CD4-positive, alpha-beta T cell (primary cell): ENCODE measurements at places on chromosomes 5 and 9.

GRCh38 chr5:147458581-147458980 lies 51.3 kb downstream of the DPYSL3 start:
- DNase-seq: no peak
- H3K4me3 ChIP-seq: no peak overlapping the region
- no peak overlapping the region for H3K27ac ChIP-seq
- H3K27me3 ChIP-seq: peaks cover 5% of the 10 kb centered on the region
- no peaks in the 10 kb centered on the region for H3K36me3 ChIP-seq

GRCh38 chr9:123947326-123947725 lies 17.4 kb upstream of the DENND1A start:
- no peaks in the 10 kb centered on the region for H3K27me3 ChIP-seq
- DNase-seq: no peak
- no peaks in the 10 kb centered on the region for H3K36me3 ChIP-seq

DNA sequence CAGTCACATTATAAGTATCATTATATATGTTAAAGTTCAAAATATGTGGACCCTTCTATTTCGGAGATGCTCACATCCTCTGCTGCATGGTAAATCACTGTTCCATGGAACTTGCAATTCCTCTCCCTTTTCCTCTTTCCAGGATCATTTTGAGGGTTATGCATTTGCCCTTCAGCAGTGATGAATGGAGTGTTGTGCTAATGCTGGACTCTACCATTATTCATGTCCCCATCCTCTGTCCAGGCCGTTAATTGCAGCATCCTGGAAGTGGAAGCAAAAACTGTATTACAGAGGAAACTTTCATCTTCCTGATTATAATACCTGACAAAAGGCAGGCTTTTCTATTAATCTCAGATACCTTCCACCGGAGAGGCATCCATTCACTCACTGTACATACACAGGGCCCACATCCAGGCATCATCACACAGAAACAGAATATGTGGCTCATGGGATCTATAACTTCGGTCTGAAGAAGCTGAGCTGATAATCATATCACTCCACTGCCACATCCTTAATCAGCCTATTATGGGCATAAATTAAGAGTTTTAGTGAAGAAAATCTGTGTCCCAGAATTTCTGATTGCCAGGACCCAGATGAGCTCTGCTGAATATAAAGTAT lies 65.0 kb upstream of the ACO1 start:
- no peaks in the 10 kb centered on the region for H3K36me3 ChIP-seq
- H3K4me1 ChIP-seq: no peaks in the 10 kb centered on the region
- H3K27ac ChIP-seq: no peak overlapping the region

GRCh38 chr5:156326718-156327259 lies at the start of gene SGCD:
Gene SGCD, plus strand, starts transcription at chr5:156327164.
- no peaks in the 10 kb centered on the region for H3K36me3 ChIP-seq
- H3K4me1 ChIP-seq: no peaks in the 10 kb centered on the region
- no peak for DNase-seq

- no peaks in the 10 kb centered on the region for H3K27me3 ChIP-seq
- no peak overlapping the region for H3K27ac ChIP-seq
- no peak for DNase-seq
- no peaks in the 10 kb centered on the region for H3K36me3 ChIP-seq
Observed at GRCh38 chr9:81791076-81791475, 101.7 kb upstream of the TLE1 start.

- H3K4me3 ChIP-seq: no peak overlapping the region
- H3K27ac ChIP-seq: no peak overlapping the region
- H3K27me3 ChIP-seq: no peaks in the 10 kb centered on the region
- no peak for DNase-seq
- no peaks in the 10 kb centered on the region for H3K36me3 ChIP-seq
Observed at GRCh38 chr9:87478226-87478992, 19.3 kb upstream of the DAPK1 start.

DNA sequence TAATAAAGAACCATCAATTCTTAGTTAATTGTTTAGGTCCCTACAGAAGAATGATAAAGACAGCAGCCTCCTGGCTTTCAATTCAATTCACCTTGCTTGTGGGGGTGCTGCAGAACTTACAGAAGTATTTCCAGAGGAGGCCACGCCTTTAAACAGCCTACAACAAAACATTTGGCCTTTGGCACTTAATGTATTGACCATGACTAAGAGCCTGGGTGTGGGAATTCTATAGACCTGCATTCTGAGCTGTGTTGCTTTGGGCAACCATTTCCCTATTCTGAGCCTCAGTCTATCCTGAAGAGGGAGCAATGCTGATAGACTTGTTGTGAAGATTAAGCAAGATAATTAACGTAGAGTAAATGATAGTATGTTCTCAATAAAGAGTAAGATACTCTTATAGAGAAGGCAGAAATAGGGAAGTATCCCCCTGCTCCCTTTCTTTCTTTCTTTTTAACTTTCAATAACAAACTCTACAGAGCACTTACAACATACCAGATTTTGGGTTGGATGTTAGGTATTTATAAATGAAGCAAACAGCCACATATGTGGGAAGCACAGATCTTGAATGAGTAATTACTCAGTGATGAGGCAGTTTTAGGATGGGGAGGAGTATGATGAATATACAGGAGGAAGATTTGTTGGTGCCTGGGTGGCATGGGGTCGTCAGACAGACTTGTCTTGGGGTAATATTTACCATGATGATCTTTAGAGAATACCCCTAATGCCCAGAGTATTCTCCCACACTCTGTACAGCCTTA lies 28.4 kb downstream of the PAPPA start:
- H3K27me3 ChIP-seq: no peaks in the 10 kb centered on the region
- H3K27ac ChIP-seq: no peak overlapping the region
- no peaks in the 10 kb centered on the region for H3K36me3 ChIP-seq
- no peaks in the 10 kb centered on the region for H3K4me1 ChIP-seq
- no peak overlapping the region for H3K4me3 ChIP-seq

DNA sequence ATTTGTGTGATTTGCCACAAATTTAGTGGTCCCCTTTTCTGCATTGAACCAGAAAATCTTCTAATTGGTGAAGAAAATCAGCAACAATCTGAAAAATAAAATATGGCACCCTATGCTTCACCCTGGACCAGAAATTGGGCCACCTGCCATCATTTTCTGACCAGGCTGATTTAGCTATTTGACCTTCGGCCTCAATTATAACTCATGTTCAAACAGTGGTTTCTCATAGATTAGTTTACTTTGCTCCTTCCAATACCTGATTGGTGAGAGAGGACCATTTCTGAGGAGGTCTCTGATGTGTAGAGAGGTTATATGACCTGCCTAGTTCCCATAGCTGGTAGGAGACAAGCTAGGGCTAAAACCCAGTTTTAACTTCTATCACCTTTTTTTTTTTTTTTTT lies 59.0 kb downstream of the PTTG1 start:
- H3K27ac ChIP-seq: no peak overlapping the region
- no peak for DNase-seq
- H3K4me3 ChIP-seq: no peak overlapping the region
- H3K36me3 ChIP-seq: no peaks in the 10 kb centered on the region
- peaks cover 56% of the 10 kb centered on the region for H3K4me1 ChIP-seq
- H3K27me3 ChIP-seq: no peaks in the 10 kb centered on the region

- H3K36me3 ChIP-seq: no peaks in the 10 kb centered on the region
- H3K4me3 ChIP-seq: no peak overlapping the region
- no peak for DNase-seq
- no peak overlapping the region for H3K27ac ChIP-seq
- H3K27me3 ChIP-seq: peaks cover 4% of the 10 kb centered on the region
Observed at GRCh38 chr5:35038891-35039290, 8.9 kb downstream of the AGXT2 start.

- peaks cover 17% of the 10 kb centered on the region for H3K36me3 ChIP-seq
- DNase-seq: no peak
- no peak overlapping the region for H3K27ac ChIP-seq
- peaks cover 8% of the 10 kb centered on the region for H3K4me1 ChIP-seq
Observed at GRCh38 chr5:32299059-32299677, 13.6 kb downstream of the MTMR12 start.

- no peaks in the 10 kb centered on the region for H3K27me3 ChIP-seq
- no peak for DNase-seq
- no peak overlapping the region for H3K27ac ChIP-seq
- no peak overlapping the region for H3K4me3 ChIP-seq
- H3K36me3 ChIP-seq: peaks cover 53% of the 10 kb centered on the region
- peaks cover 7% of the 10 kb centered on the region for H3K4me1 ChIP-seq
Observed at GRCh38 chr5:141547488-141547887, 58.6 kb downstream of the PCDHGC5 start.

- H3K4me3 ChIP-seq: no peak overlapping the region
- H3K27ac ChIP-seq: no peak overlapping the region
- H3K27me3 ChIP-seq: peaks cover 28% of the 10 kb centered on the region
- no peaks in the 10 kb centered on the region for H3K36me3 ChIP-seq
Observed at GRCh38 chr9:87338088-87338989, 159.3 kb upstream of the DAPK1 start.

DNA sequence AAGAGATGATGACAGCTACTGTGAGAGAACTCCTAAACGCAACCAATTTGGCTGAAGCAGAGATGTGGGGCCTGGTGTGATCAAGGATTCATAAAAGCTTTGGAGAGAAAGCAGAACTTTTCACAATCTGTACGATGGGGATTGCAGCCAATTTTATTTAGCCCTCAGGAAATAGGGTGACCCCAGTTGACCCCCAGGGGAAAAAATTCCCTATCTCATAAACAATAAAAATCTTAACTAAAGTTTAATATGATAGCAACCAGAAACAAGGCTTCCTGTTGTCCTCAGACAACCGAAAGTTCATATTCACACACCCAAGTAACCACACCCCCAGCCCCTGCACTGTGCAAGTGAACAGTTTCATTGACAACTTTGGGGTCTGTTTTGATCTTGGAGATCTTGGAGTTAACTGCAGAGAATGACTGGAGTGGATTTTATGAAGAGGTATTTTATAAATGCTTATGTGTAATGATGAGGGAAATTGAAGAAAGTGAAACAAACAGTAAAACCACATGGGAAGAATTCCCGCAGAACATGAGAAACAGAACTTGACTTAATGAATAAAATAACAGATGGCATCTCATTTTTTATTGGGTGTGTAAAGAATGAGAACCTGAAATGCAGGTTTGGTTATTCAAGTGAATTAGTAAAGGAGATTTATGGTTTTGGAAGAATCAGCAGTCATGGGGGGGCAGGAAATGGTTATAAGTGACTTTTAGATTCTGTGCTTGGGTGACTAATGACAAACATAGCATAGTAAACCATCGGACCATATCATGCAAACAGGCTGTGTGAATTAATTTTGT lies 94.5 kb downstream of the PDE4D start:
- H3K4me3 ChIP-seq: no peak overlapping the region
- no peaks in the 10 kb centered on the region for H3K36me3 ChIP-seq
- H3K4me1 ChIP-seq: no peaks in the 10 kb centered on the region
- DNase-seq: peak; percentile 19
- H3K27me3 ChIP-seq: no peaks in the 10 kb centered on the region

DNA sequence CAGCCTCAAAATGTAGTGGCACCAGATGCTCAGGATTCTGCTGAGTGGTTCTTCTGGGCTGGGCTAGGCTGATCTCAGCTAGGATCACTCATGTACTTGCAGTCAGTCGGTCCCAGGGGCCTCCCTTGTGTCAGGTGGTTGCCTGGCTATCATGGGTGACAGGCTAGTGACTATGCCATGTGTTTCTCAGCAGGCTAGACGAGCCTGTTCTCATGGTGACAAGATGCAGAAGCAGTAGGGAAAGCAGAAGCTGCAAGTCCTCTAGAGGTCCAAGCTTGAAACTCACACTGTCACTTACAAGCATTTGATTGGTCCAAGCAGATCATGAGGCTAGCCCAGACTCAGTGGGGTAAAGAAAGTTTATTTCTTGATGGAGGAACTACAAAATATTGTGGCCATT lies 15.2 kb upstream of the KCNMB1 start:
- no peak overlapping the region for H3K27ac ChIP-seq
- no peaks in the 10 kb centered on the region for H3K27me3 ChIP-seq
- DNase-seq: no peak

GRCh38 chr9:131656356-131657036 lies 83.4 kb downstream of the RAPGEF1 start:
- H3K36me3 ChIP-seq: peaks cover 2% of the 10 kb centered on the region
- peak overlapping the region; percentile 76 for H3K27ac ChIP-seq
- DNase-seq: peak; percentile 71
- peaks cover 69% of the 10 kb centered on the region for H3K4me1 ChIP-seq
- H3K4me3 ChIP-seq: no peak overlapping the region

- H3K4me3 ChIP-seq: no peak overlapping the region
- H3K27ac ChIP-seq: no peak overlapping the region
- H3K36me3 ChIP-seq: no peaks in the 10 kb centered on the region
- DNase-seq: no peak
- H3K27me3 ChIP-seq: peaks cover 5% of the 10 kb centered on the region
- peaks cover 3% of the 10 kb centered on the region for H3K4me1 ChIP-seq
Observed at GRCh38 chr5:180644825-180645273, 4.6 kb downstream of the FLT4 start.

DNA sequence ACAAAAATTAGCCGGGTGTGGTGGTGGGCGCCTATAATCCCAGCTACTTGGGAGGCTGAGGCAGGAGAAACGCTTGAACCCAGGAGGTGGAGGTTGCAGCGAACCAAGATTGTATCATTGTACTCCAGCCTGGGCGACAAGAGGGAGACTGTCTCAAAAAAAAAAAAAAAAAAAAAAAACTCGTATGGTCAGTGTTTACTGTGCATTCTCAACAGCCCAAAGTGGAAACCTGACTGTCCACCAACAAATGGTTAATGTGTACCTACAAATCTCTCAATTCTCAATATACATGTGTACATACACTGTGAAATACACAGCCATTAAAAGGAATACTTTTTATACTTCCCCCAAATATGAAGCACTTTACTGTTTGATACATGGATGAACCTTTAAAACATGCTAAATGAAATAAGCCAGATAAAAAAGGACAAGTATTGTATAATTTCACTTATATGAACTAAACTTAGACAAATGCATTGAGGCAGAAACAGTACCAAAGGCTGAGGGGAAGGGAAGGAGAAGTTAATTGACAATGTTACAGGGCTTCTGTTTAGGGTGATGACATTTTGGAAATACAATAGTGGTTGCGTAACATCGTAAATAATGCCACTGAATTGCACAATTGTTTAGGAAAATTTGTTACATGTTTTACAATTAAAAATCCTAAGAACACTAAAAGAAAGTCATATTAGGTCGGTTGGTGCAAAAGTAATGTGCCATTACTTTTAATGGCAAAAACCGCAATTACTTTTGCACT lies 16.5 kb downstream of the DNAJA1 start:
- no peak overlapping the region for H3K4me3 ChIP-seq
- no peaks in the 10 kb centered on the region for H3K27me3 ChIP-seq
- H3K36me3 ChIP-seq: peaks cover 55% of the 10 kb centered on the region
- H3K27ac ChIP-seq: no peak overlapping the region
- H3K4me1 ChIP-seq: peaks cover 15% of the 10 kb centered on the region
